ENCODE measurements at places on chromosomes 5 and 9.

GRCh38 chr9:70197216-70198044 is 61.3 kb upstream of the SMC5 start:
- no peak for DNase-seq

DNA sequence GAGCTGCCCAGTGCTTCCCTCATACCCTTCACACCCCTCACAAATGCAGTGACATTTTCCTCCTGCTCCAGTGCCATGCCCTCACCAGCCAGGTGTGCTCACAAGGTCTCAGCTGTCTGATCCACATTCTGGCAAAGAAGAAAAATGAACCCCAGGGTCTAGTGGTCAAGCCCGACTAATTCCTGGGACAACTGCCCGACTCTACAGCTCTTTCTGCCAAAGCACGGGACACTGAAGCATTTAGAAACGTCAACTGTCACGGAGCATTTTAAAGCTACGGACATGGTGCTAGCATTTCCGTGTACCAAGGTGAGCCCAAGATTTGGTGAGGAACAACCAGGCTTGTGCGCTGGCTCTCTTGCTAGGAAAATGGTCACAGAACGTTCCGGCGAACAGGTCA is 56.8 kb upstream of the PHYKPL start:
- no peak for DNase-seq

DNA sequence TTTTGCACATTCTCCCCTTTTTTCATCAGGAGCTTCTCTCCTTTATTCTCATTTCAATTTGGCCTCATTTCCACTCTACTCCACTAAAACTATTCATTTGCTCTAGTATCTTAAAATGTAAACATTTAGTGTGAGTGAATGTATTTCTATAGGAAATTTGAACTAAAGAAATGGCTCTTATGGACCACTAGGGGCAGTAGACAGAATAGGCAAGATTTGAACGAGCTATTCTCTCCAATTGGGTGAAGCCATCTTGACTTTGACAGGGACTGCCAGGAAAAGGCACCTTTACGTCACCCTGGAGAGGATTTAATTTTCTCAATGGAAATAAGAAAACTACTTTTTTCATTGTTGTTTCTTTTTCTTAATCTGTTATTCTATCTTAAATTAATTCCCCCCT is 666.3 kb downstream of the DNAH5 start:
- DNase-seq: peak; percentile 59

DNA sequence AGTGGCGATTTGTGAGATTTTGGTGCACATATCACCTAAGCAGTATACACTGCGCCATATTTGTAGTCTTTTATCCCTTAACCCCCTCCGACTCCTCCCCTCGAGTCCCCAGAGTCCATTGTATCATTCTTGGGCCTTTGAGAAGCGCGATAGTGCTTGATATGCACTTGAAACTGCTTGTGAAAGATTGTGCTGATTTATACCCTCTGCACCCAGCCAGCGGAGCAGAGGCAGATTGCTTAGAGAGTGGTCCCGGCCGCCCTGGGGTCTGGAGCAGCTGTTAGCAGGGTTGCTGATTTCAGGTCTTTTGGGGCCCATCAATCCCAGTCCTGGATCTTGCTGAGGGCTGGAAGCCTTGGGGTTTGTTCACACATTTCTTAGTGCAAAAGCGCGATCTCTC is 13.0 kb upstream of the FAM240B start:
- no peak for DNase-seq

DNA sequence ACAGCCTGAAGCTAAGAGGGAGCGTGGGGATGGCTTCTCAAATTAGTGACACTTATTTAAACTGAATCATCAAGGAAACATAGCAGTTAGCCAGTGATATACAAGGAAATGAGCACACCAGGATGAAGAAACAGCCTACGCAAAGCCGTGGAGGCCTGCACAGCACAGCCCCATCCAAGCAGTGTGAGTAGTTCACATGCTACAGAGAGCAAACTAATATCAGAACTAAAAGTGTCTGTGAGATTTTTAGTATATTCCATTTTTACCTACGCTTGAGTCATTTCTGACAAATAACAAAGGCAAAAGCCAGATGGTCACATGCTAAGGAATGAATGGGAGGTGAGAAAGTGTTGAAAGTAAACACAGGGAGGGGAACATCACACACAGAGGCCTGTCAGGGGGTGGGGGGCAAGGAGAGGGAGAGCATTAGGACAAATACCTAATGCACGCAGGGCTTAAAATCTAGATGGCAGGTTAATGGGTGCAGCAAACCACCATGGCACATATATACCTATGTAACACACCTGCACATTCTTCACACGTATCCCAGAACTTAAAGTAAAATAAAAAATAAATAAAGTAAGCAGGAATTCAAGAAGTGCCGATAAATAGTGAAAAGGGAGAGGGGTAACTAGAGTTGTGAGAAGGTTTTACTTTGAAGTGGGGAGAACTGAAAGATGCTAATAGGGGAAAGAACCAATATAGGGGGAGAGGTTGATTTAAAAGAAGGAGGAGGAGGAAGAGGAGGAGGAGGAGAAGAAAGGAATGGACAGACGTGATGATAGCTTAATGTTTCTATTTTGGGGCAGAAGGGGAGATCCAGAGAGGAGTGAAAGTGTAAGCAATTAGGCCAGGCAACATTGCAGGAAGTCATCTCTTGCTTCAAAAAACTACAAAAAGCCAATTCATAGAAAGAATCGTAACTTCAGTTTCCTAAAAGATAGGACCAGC is 100.9 kb upstream of the PTGER4 start:
- DNase-seq: no peak

DNA sequence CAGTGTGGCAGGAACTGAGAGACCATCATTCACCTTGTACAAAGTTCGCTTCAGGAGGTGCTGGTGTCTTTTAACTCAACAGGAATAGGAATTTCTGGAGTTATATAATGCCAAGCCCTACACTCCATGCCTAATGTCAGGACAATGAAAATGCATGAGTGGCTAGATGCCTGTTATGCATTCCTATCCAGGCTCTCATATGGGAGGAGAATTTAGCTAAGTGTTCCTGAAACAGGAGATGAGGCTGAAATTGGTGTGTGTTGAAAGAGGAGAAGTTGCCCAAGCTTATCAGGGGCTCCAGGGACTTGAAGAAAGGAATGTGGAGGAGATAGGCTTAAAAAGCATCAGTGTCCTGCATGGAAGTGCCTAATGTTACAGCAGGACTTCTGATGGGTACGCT is 26.8 kb upstream of the PRUNE2 start:
- DNase-seq: no peak

DNA sequence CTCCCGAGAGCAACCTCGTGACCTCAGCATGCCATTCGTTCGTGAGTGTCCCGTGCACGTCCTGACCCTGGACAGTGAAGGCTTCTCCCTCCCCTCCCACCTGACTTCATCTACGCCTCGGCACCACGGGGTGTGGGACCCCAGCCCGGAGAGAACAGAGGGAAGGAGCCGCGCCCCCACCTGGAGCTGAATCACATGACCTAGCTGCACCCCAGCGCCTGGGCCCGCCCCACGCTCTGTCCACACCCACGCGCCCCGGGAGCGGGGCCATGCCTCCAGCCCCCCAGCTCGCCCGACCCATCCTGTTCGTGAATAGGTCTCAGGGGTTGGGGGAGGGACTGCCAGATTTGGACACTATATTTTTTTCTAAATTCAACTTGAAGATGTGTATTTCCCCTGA is 38.3 kb upstream of the FCN2 start:
- no peak for DNase-seq

DNA sequence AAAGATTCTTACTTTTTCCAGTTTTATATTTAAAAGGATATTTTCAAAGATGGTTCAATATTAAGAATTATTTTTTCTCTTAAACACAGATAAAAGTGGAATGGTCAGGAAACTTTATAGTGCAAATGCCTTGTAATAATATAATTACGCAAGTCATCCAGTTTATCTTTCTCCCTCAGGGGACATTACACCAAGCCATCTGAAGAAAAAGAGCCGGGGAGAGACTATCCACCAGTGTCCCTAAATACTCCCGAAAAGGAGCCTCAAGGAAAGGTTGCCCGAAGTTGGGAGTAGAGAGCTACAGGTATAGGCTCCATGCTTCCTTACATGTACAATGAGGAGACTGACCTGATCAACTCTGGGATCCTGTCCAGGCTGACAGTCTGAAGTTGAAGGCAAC is 101.1 kb downstream of the SERINC5 start:
- no peak for DNase-seq

DNA sequence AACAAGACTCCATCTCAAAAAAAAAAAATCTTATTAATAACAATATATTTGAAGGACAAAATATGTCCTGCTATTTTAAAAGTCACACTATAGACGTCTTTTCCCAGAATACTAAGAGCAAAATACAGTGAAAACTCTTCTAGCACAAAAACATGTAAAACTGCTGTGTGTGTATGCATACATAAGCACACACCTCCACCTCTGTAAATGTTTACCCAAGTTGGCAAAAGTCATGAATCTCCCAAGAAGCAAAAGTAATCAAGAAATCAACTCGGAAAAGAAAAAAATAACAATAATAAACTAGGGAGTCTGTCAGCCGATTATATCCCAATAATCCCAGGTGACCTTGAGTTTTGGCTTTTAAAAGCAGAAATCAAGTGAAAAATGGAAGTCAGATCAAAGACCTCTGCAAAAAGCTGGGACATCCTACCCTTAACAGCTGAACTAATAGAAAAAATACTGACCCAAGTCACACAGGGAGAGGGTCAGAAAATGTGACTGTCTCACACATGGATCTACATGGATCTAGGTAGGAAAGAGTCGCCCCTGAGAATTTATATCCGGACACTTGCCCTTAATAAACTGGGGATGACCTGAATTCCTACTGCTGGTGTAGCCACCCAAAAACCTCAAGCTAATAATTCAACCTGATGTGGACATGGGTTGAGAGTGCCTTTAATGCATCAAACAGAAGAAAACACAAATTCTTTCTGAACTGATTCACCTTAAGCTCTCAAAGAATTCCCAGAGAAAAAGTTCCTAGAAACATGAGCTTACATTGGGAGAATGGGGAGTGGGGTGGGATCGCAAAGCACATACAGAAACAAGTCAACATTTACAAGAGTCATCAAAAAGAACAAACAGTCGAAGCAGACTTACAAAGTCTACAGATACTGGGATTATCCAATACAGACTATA is 29.9 kb downstream of the LPAR1 start:
- DNase-seq: no peak

- no peak for DNase-seq
These were observed 15.6 kb upstream of the FAM81B start for GRCh38 chr5:95375591-95375990.

GRCh38 chr9:112719241-112719691 is 1.3 kb upstream of the INIP start:
- no peak for DNase-seq

DNA sequence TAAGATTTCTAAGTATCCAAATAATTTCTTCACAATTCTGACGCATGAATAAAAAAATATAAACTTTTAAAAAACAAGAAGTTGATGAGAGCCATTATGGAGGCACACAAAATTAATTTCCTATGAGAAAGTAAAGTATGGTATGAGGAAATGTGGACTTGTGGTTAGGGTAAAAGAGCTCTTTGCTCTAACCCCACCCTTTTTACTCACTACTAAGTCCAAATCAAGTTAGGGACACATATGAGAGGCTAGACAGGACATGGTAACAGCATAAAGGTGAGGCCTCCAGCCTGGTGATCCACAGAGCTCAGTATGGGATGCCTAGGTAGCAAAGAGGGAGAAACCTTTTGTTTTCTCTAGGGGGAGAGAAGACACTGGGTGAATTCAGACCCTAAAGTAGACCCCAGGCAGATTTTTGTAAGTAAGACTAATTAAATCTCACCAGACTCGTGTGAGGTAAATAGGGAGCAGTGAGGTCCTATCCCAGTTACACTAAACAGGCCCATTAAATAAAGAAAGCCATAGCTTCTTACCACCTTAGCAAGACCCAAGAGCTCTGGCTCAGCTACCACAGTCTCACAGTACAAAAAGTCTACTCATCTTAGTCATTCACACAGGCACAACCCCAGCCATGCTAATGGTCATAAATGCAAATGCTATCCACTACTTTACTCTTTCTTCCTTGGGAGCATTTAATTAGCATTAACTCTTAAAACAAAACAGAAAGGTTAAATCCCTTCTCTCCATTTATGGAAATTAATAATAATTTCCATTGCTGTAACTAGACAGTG is 42.6 kb downstream of the MLLT3 start:
- no peak for DNase-seq

DNA sequence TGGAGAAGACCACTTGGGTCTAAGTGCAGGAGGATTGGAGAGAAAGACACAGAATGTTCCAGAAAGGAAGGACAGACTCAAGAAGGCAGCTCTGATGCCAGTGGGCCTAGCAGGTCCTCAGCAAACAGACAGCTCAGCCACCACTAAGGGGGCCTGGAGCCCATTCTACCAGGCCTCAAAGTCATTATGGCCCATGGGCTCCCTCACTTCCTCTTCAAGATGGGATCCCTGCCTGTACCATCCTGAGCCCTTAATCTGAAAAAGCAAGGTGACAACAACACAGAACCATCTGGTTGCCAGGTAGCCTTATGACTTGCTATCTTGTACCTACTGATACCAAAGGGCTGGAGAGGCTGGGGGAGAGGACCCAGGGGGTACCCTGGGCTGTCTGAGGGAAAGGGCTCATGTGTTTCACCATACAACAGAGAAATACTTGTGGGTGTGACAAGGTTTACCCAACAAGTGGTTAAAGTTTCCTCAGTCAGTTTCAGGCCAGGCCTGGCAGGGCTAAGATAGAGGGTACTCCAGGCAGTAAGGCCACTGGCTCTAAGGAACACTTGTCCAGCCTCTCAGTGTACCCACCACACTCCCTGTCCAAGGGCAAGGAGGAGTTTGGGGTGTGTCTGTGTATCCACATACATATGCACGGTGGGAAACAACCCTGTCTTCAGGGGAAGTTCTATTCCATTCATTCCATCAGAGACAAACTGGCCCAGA is 30.7 kb downstream of the TCF7 start:
- DNase-seq: no peak

GRCh38 chr9:112605963-112606699 is 111.8 kb downstream of the INIP start:
- DNase-seq: no peak

DNA sequence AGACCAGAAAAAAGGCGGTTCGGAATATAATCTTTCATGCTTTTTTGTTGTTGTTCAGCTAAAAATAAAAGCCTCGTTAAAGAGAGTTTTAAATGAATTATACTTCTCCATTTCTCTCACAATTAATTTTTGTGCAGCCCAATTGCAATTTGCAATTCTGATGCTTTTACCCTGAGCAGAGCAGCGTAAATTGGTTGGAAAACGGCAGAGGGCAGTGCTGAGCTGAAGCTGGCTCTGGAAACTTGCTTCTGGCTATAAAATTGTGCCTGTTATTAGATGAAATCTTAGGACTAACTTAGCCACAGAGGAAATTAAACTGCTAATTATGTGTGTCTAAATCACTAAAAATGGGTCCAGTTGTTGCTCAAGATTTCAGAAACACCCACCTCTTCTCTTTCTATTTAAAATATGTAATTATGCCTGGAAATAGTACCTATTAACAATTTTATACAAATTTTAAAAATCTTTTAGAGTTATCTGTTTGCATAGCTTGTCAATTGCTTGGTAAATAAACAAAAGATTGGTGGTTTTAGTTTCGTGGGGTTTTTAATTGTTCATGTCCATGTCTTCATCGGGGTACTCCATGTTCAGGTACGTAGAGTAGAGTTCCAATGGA is 441.8 kb upstream of the TLE4 start:
- DNase-seq: peak; percentile 48
